ENCODE measurements at places on chromosomes 12 and 14.

GRCh38 chr12:124915239-124916236 is 1.1 kb upstream of the UBC start:
- DNase-seq: peak; percentile 70

DNA sequence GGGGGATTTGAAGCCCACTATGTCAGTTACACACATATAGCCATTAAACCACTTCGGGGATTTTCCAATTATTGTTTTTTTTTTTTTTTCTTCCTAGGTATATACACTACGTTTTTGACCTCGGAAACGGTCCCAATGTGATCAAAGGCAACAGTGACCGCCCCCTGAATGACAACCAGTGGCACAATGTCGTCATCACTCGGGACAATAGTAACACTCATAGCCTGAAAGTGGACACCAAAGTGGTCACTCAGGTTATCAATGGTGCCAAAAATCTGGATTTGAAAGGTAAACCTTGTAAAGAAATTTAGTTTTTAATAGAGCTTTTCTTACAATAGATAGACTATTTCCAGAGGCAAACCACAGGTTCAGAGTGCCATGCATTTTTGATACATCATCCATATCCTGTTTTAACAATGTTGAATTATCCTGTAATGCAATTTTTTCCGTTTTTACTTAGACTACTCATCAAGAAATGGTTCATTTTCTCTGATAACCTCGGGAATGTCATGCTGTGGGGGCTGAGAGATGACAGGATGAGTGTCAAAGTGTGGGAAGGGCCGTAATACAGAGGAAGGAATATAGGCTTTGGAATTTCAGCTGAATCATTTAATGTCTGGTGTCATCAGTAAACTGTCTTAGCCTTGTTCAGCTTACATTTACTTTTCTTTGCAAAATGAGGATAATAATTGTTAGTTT is 797.1 kb downstream of the NRXN3 start:
- DNase-seq: no peak

GRCh38 chr12:84874825-84875139 is 37.8 kb downstream of the SLC6A15 start:
- no peak for DNase-seq

DNA sequence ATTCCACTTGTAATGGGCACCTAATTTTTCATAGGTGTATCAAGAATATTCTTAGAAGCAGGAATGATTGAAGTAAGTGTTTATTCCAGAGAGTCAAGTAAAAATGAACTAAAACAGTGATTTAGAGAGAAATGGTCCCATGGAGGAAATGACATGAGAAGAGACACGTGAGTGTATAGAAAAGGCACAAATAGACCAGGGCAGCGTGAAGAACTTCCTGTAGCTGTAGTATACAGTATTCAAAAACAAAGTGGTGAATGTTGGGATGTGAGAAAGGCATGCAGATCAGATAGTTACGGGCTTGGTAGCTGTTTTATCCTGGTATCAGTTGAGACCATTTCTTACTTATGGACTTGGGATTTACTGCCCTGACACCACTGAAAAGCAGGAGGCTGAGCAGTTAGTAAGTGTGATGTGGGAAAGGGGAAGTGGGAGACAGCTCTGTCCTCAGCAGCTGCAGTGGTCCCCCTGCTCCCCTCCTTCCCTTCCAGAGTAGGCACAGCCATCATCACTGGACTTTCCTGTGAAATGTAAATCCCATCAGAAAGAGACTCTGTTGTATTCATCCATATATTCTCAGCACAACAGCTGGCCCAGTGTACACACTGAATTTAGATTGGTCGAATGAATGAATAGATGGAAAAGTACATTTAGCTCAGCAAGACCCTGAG is 16.8 kb upstream of the TESPA1 start:
- DNase-seq: no peak

GRCh38 chr12:55830601-55831446 is 1.4 kb upstream of the DNAJC14 start:
- peak; percentile 87 for DNase-seq

GRCh38 chr12:56165369-56165768 is 7.2 kb downstream of the MYL6 start:
- no peak for DNase-seq

DNA sequence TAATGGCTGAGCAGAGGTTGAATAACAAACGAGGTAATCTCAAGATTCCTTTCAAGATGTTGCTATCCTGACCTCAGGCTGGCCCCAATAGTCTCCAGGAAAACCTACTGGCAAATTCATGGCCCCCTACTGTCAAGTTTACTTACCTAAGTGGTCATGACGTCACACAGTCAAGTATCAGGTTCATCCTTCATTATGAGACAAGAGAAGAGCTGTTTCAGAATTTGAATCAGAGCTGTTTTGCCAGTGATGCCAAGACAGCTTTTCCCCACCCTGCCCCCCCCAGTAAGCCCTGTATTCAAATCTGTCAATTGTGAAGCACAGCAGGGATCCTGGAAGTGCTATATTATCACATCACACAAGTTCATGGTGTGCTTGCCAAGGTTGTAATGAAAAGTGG is 509.6 kb downstream of the NOVA1 start:
- no peak for DNase-seq

DNA sequence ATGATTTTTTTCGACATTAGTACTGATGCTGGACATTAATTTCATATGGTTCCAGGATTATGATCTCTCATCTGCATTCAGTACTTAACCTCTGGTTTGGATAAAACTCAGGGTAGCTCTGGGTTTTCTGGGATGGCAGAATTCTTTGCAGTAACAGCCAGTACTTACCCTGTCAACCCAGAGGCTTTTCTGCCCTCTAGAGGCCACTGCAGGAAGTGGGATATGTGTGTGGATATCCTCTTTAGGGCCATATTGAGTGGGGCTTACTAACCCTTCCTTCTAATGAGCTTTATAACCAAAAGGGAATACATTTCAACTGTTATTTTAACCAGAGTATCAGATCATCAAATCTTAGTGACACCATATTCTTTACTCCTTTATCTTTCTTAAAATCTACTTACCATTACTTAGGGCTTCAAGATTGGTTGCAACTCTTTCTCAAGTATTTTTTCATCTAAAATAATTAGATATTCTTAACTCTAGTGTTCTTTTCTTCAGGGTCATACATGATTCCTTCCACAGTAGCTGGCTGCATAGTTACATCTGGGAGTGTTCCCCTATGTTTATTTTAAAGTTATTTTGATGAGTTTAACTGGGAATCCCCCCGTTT is 488.0 kb upstream of the STXBP6 start:
- no peak for DNase-seq

DNA sequence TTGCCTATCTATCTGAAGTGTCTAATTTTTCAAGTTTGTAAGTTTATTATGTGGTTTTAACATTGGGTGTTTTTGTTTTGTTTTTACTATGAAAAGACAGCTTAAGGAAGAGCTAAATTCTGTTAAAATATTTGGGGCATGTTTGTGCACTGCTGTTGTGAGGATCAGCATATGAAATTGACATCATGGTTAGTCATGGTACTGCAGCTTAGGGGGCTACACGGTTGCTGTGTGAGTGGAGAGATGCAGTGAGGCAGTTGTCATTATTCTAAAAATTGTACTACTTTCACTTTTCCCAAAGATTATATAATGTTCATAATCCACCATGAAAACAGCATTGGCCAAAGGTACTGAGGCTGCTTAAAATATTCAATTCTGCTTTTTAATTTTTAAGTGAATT is 49.0 kb downstream of the ZC3H14 start:
- DNase-seq: no peak

DNA sequence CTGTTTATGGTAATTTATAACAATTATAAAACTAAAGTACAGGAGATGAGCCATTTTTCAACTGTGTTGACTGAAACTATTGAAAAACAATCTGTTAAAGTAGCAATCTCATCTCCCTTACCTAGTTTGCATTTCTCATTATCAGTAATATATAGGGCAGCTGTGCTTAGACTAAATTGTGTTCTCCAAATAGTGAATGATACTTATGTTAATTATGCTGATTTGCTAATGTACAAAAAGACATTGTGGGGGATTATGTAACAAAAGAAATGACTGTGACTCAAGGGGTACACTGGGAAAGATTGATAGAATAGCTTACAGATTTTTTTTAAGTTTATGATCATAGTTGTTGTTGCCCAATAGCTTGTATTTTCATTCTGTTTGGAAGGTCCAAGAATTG is 207.7 kb downstream of the FUT8 start:
- peak; percentile 5 for DNase-seq

DNA sequence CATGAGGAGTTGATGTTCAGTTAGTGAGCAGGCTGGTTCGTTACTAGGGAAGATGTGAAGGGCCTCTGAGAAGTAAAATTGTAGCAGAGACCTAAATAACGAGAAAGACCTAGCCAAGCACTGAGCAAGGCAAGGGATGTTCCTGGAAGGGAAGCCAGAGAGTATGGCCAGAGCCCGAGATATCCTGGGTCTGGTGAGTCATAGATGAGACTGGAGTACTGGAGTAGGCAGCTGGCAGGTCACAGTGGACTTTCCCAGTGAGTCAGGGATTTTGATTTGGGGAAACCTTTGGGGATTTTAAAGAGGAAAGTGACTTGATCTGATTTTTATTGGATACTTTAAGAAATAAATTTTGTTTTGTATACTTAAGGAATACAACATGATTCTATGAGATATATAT is 369.0 kb downstream of the DIO2 start:
- peak; percentile 6 for DNase-seq

DNA sequence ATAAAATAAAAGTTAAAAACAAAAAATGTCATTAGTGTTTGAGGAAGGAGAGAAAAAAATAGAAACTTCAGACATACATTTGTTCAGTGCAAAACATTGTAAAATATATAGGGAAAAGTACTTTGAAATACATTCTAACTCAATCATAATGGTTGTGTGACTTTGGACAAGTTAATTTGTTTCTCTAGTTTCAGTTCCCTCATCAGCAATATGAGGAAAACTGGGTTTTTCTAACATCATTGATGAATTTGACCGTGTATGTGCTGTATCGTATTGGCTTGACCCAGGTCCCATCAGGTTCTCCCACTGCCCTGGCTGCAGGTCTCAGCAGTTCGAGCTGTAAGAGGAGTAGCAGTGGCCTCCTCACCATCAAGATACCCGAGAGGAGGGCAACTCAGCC is 173.9 kb upstream of the ATF7IP start:
- no peak for DNase-seq

DNA sequence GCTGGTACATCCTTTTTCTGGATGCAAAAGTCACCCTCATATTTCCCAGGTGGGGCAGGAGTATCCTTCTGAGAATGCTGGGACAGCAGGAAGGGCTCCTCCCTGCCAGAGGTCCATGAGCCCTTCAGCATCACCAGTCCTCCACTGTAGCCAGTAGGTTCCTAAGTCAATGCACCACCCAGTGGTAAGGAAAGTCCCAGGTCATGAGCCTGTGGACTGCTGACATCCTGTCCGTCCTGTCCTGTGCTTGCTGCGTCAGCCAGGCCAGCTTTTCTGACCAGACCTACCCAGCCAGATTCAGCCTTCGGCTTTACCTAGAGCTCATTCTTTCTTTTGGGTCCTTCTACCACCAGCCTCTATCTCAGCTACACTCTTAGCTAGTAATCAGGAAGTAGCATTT is 23.0 kb upstream of the ACTN1 start:
- no peak for DNase-seq

DNA sequence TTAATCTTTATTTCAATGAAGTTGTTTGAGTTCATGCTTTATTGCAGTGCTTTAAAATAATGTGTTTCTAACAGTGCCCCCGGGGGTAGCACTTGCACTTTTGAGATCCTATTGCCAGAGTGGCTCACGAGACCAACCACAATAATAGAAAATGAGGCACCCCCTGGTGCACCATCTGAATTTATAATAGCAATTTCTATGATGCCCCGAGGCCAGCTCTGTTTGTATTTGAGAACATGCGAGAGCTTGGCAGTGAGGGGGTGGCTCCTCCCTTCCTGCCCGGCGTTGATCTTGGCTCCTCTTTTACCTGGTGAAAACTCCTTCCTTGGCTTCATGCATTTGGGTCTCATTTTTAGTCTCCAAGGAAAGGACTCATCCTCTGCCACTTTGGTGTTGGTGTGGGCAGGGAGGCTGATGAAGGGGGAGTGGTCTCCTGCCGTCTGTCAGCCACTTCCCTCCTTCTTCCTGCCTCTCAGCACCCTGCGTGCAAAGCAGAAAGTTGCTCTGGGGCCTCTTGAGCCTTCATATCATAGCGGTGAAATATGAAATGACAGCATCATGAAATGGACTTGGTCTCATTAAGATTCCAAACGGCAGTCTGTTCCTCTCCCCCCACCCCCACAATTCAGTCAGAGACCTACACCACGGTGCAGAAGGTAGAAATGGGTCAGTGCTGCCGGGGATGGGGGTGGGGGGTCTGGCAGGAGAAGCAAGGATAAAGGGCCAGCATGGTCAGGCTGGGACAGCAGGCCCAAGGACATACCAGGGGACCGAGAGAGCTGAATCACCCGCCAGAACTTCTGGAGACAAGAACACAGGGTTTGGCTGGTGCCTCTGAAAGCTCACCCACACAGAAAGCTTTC is 17.7 kb upstream of the NRXN3 start:
- no peak for DNase-seq

DNA sequence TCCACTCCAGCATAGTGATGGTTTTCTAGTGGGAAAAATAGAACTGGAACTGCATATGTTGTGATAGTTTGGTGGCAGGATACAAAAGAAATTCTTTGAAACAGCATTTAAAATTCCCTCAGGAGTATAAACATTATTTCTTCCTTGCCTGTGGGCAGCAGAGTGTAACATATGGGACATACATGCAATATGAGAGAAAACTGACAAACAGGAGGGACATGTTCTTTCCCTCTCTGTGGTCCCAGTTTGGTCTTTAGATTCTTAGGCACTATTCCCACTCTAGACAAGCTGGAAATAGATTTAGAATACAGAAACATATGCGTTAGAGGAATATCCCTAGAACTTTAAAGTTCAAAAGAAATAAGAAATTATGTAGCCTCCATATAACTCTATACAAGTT is 68.0 kb downstream of the MGAT4C start:
- DNase-seq: no peak

- DNase-seq: peak; percentile 77
These were observed 7.4 kb upstream of the HOXC11 start for GRCh38 chr12:53965281-53966084.

DNA sequence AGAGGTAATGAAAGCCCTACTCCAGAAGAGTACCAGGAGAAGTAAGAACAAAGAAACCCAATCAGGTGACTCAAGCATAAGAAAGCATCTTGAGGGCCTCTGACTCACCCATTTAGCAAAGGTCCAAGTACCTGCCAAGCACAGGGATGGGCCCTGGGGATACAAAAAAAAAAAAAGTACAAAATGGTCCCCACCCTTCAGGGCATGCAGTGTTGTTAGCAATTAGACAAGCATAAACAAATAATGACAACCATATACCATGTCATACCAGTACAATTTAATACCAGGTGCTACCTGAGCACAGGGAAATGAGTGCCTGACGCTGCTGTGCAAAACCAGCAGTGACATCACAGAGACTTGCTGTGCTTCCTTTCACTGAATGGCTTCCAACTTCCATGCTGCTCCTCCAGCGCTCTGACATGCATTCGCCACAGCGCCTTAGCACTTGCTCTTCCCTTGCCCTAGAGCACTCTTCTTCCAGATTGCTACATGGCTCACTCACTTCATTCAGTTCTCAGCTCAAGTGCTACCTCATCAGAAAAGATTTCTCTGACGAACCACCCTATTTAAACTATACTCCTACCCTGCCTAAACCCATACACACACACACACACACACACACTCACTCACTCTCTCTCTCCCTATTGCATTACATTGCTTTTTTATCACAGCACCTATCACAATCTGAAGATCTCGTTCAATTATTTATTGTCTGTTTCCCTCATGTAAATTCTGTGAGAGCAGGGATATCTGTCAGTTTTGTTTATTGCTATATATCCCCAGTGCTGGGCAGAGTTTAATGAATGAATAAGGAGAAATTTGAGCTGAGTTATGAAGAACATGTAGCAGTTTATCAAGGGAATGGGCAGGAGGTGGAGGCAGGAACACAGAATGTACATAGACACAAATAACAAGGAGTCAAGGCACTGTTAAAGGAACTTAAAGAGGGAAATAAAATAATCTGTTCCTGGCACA is 12.9 kb upstream of the EPS8 start:
- DNase-seq: peak; percentile 52
